ENCODE measurements at places on chromosomes 13 and 19.
A peak's percentile ranks its signal among the peaks of the same experiment; 100 is the strongest.

- no peak for DNase-seq
Measured at GRCh38 chr13:43315522-43315921, 292.1 kb downstream of the DNAJC15 start.

GRCh38 chr19:3034656-3035541, 5.8 kb upstream of the TLE2 start:
- DNase-seq = peak; percentile 38

- DNase-seq = no peak
Measured at GRCh38 chr13:26895808-26896466, 135.4 kb upstream of the GPR12 start.

DNA sequence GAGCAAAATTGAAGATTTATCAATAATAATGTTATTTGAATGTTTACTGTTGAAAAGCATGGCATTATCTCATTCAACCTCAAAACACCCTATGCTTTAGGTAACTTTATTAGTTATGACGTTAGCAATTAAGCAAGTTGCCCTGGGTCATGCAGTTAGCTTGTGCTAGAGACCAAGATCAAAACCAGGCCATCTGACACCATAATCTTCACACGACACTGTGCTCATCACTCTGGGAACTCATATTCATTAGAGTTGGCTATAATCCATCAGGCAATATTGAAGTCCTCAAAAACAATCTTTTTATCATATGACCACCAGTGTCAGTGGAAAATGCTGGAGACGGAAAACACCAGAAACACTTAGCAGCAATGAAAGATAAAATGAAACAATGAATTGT, 253.5 kb downstream of the PCDH20 start:
- DNase-seq = no peak

- DNase-seq = no peak
Measured at GRCh38 chr19:5349041-5349440, 8.4 kb upstream of the PTPRS start.

GRCh38 chr13:46489586-46490023, 63.4 kb upstream of the LRCH1 start:
- DNase-seq = no peak

GRCh38 chr13:79225487-79226232, 180.4 kb downstream of the RBM26 start:
- DNase-seq = no peak

DNA sequence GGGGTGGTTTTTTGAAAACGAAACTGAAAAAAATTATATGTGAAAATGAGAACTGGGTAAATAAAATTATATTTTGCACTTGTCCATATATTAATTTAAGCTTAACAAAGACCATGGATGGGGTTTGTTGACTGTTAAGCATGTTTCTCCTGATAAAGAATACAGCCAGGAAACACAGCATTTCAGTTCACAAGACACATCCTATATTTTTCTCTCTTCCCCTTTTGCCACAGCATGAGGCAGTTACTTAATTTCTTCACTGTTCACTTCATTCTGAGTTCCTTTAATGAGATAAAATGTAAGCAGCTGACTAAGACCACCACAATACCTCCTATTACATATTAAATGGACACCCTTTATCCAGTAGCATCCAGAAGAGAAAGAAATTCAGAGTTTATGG, 64.0 kb downstream of the RXFP2 start:
- DNase-seq = no peak

DNA sequence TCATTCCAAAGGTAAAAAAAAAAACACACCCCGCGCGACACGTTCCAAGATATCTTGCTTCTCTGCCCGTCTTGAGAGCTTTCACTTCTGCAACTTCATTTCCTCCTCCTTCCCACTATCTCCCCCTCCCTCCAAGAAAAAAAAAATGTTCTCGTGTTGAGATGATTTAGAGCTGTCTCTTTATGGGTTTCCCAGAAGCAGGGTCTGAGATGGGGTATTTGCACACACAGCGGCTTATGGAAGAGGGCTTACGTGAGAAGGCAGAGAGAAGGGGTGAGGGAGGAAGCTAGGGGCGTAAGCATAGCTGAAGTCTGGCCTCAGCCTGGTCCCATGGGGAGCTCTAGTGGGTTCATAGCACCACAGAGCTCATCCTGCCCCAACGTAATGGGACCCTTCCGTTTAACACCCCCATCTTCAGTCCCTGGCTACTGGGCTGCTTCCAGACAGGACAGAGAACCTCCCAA, 31.3 kb upstream of the USE1 start:
- DNase-seq = no peak

DNA sequence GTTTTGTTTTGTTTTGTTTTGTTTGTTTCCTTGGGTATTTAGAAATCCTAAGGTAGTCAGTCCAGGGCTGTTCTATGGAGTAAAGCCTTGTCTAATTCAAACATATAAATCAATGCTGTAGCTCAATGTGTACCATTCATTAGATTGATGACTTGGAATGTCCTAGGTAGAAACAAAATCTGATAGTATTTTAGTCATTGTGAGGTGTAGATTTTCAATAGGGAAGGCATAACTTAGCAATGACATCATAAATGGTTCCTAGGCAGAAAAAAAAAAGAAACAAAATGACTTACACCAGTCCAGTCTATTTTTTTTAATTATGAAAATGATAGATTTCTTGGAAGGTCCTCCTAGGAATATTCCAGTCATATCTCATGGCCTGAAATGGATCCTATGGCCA, 189.9 kb downstream of the SPRY2 start:
- DNase-seq = no peak

GRCh38 chr13:31639443-31640163, 99.7 kb upstream of the RXFP2 start:
- DNase-seq = no peak

GRCh38 chr13:59111751-59112171, 1052.0 kb downstream of the DIAPH3 start:
- no peak for DNase-seq

GRCh38 chr19:34881982-34882381, 44.7 kb upstream of the ZNF30 start:
- no peak for DNase-seq

GRCh38 chr13:113327391-113327765, 30.3 kb downstream of the LAMP1 start:
- no peak for DNase-seq

Data from heart right ventricle (tissue), 16 donors.